ENCODE measurements at places on chromosomes 4 and X. TPM values are rescaled to one million over a fixed set of nuclear protein-coding genes. Genes with fewer than 3 reads are reported as not detected.

- no peak for DNase-seq
These were observed 109.3 kb downstream of the ADRA2C start for GRCh38 chr4:3875466-3875865.

- DNase-seq, result no peak
These were observed 56.0 kb upstream of the MAGED1 start for GRCh38 chrX:51837451-51837850.

DNA sequence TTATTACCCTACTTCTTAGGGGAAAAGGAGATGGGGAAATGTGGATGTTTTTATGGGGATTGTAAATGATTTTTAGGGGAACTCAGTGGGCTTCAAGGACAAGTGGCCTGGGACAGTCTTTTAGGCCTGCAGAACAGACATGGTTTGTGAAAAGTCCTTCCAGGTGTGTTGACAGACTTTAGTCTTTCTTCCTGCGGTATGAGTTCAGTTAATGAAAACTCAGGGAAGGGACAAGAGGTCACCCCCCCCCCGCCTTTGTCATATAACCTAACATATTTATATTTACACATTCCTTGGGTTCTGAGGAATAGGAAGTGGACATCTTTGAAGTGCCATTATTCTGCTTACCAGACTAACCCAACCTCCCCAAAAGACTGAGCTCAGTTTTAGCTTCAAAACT is 31.8 kb downstream of the METAP1 start:
- DNase-seq, result no peak

DNA sequence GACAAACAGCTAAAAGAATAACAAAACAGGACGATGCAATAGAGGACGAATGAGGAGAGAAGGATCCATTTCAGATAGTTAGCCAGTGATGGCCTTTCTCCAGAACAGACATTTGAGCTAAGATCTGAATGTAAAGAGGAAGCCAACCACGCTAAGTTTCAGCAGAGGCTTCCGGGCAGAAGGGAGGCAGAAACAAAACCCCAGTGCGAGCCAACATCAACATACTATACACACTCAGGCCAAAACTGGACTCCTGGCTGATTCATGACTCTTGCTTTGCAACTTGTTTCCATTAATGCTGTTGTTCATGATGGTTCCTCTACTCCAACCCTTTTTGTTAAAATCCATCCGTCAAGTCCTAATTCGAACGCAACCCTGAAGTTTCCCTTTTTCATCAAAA is 730.3 kb downstream of the TRIML1 start:
- DNase-seq, result no peak

DNA sequence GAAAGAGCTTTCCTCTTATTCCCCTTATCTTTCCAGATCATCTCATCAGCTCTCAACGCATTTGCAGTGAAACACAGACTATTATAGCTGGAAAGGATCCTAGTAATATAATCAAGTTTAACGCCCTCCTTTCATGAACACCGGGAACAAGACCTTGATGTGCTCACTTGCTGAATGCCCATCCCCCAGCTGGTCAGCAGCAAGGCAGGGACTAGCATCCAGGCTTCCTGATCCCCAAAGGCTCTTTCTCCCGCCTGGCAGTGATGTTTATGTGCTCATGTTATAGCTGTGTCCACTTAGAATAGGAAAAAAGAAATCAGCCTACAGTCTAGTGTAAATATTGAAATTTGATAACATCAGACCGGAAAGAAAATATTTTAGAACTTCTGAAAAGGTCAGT is 24.6 kb downstream of the GPC4 start:
- no peak for DNase-seq

GRCh38 chr4:75069493-75070074 is 136.7 kb downstream of the PARM1 start:
- DNase-seq, result no peak

- DNase-seq, result no peak
These were observed 922.6 kb upstream of the PABPC4L start for GRCh38 chr4:135124196-135124595.

- DNase-seq, result no peak
These were observed 48.0 kb upstream of the HDAC8 start for GRCh38 chrX:72620550-72621145.

GRCh38 chr4:27619435-27619834 is 758.8 kb downstream of the STIM2 start:
- DNase-seq, result no peak

DNA sequence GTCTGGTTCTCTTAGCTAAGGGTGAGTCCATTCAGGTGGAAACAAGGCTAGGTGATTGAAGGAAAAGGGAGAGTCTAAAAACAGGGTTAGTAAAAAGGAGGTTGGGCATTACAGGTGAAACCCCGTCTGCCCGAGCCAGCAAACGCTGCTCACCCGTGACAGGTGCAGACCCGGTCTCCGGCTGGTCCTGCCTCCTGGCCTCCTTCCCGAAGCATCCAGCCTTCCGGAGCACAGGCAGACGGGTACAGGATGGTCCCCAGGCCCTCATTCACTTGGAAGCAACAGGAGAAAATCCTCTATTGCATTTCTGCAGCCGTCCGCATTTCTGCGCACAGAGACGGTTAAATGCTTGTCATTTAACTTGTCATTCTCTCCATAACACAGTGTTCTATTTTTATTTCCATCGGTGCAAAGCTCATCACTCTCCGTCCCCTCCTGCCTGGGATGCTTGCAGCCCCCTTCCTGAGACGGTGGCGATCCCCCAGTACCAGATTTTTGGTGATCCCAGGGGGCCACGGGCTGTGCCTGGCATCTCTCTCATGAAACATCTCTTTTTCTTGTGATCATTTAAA is 90.8 kb upstream of the PPP2R3B start:
- peak; percentile 49 for DNase-seq

- no peak for DNase-seq
These were observed 58.0 kb upstream of the CCSER1 start for GRCh38 chr4:90069151-90069550.

GRCh38 chr4:38023347-38024205 is 63.4 kb downstream of the PTTG2 start:
- DNase-seq, result no peak

DNA sequence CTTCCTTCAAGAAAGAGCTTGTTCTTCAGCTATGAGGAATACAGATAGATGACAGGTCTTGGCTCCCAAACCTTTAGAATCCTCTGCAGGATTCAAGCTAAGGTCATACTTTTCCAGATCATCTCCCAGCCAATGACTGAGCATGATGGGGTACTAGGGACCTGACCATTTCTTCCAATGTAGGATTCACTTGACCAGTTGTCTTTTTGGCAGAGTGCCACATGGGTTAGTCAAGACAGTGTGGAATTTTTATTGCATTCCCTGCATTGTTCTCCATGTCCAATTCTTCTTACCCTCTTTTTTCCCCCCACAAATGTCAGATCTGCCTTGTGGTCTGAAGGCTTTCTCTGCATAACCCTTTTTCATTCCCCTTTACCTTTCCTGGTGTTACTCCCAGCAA is 99.5 kb downstream of the CCSER1 start:
- DNase-seq, result no peak

DNA sequence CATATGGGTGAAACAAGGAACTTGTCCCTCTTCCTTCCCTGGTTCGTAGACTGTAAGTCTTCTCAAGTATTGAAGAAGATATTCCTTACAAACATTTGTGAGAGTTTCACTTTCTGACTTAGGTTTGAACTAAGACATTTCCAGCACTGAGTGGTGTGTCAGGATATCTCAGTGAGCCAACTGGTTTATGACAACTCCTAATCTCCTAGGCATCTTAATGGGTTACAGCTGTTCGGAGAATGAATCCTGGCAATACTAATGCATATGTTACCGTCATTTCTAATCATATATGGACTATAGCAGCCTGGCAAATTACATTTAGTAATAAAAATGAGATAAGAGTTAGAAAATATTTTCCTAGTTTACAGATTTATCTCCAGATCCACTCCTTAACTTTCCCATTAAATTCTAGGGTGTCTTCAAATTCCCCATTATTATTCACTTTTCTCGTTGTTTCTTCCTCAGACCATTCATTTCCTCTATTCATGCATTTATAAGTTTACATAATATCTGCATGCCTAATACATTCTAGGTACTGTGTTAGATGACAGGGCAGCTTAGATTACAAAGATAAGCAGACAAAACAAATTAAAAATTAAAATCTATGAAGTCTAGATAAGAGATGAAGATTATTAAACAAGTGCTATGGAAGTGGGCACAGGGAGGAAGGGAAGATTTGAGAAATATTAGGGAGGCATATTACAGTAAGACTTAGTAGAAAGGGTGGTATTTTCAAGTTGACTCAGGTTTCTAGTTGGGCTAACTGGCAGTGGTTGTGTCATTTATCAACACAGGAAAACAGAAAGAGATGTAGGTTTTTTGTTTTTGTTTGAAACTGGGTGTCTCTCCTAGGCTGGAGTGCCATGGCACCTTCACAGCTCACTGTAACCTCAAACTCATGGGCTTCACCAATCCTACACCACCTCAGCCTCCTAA is 173.9 kb downstream of the WDFY3 start:
- no peak for DNase-seq

GRCh38 chrX:72663737-72664136 is 50.4 kb downstream of the PHKA1 start:
- no peak for DNase-seq

DNA sequence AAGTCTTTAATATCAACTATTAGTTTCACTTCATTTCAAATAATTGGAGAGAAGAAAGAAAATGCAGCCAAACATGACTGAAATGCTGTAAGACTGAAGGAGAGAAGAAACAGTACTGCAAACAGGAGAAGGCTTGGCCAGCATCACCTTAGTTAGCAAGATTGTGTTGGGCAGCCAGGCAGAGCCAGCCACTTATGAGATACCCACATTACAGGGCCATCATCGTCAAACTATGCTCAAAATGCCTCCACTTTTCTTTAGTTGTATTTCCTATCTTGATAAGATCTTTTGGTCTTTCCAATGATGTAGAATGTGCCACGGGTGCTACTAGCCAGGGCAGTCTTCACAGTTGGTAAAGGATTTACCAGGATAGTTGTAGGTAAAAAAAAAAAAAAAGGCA is 10.9 kb upstream of the IRF2 start:
- DNase-seq, result no peak

DNA sequence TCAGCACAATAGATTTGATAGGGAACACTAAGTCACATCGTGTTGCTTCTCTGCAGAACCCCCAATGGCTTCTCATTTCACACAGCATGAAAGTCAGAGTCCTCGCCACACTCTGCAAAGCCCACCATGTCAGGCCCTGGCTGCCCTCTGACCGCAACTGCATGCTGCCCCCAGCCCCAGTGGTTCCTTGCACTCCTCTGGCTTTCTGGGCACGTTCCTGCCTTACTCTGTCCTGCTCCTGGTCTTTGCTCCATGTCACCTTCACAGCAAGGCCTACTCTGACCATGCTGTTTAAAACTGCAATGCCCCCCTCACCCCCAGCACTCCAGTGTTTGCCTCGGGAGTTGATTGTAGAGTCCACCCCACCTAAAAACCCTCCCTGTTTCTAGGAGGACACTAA is 78.1 kb downstream of the EVC start:
- peak; percentile 25 for DNase-seq

DNA sequence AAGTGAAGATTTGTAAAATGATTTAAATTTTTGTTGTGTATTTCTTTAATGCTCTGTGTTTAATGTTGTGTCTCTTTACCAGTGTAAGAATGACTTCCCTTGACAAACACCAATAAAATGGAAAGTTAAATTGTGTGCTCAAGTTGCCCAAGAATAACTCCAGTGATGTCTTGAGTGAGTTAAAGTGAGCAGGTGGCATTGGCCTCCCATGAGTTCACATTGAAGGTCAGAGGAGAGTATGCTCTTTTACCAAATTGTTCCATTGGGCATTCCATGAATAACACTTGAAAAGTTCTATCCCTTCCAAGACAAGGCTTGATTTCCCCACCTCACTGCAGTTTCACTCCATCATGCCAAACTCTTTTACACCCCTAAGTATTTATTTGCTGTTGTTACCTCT is 4.5 kb downstream of the ANXA5 start:
- DNase-seq, result no peak

SEPTIN11 gene
- polyA plus RNA-seq, result 10.5 TPM

NSUN7 gene
- 0.70 TPM for polyA plus RNA-seq

CXCL8 gene
- 0.61 TPM for polyA plus RNA-seq

PARM1 gene
- 2.6 TPM for polyA plus RNA-seq

MGAT4D gene
- polyA plus RNA-seq, result not detected

GPC3 gene
- polyA plus RNA-seq, result 0.41 TPM

EMD gene
- 78.9 TPM for polyA plus RNA-seq

All from spleen (tissue), 13 donors.